ENCODE measurements at places on chromosomes 2 and 18.
A peak's percentile ranks its signal among the peaks of the same experiment; 100 is the strongest.

DNA sequence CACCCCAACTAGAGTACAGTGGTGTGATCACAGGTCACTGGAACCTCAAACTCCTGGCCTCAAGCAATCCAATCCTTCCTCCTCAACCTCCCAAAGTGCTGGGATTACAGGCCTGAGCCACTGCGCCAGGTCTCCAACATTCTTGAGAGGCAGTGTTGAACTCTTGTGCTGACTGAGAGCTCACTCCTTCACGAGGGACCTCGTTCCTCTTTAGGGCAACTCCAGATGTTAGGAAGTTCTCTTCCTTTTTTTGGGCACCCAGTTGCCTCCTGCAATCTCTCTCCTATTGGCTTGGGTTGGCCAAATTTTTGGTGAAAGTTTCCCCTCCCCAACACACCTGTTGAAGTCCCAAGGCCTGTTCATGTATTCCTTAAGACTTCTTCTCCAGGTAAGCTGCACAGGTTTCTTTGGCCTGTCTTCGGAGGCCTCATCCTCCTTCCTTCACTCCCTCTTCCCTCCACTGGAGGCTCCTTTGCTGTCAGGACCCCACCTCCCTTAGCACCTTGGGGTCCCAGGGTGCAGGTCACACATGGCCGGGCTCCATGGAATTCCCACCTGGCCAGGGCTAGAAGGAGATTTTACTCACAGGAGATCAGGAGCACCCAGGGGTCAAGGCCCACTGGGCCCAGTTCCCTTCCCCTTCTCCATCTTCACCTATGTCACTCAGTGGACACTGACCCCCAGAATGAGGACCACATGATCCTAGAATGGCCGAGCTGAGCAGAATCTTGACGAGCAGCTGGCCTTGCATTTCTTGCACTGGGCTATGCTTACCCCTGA is 94.6 kb upstream of the SMAD2 start:
- DNase-seq, result no peak

DNA sequence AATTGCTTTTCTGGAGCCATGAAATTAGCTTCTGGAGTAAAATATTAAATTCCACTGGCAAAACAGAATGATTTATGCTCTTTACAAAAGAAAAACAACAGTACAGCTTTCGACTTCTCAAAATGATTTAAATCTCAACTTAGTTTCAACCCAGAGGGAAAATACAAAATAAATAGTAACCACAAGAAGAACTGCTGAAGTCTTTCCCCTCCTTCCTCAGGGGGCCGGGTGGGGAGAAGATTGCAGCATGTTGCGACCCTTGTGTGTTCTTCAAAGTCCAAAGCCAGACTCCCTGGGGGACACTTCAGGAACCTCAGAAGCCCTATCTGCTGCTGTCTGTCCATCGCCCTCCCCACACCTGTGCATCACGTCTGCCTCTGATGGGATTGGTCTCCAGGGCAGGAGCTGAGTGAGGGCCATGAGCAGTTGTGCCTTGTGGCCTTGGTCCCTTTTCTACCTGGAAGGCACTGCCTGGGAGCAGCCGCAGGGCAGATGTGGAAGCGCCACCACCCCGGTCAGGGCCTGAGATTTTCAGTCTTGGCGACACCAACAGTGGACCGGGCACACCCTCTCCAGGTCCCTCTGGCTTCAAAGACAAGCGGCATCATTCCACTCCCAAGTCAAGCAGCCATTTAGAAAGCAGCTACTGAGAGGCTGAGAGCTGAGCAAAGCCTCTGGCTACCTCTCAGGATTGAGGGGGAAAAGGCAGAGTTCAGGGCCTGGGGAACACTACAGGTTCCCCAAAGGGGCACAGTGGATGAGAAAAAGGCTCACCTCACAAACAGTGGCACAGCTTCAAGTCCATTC is 210.1 kb upstream of the RAB6C start:
- no peak for DNase-seq

DNA sequence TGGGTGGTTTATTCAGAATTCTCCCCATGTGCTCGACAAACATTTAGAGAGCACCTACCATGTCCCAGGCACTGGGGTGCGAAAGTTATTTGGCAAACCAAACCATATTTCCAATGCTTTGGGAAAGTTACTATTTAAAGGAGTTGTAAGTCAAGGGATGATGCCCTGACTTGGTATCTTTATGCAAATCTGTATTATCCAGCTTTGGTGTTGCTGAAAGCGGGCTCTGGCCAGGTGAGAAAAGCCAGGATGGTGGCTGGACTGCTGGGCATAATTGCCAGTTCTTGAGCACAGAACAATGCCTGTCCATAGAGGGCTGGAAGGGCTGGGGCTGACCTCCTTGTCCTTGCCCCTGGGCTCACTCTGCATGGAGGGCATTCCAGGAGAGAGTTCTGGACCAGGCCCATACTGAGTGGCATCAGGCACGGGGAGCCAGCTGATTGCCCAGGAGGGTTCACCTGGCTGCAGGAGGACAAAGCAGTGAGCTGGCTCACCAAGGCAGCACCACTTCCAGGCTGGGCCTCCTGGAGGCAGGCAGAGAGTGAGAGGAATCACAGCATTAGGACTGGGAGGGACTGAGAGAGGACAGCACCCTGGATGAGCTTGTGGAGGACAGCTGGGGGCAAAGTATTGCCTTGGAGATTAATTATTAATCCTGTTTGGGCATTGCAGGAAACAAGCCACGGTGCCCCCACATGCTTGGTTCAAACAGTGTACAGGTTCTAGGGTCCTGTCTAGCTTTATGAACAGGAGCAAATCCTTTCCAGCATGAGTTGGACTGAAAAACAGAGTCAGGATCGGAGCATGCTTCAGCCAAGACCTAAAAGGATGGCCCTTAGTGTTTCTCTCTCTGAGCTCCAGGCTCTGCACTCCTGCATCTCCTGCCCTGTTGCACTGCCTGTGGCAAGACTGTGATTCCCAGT is 7.1 kb downstream of the KHK start:
- DNase-seq, result no peak

DNA sequence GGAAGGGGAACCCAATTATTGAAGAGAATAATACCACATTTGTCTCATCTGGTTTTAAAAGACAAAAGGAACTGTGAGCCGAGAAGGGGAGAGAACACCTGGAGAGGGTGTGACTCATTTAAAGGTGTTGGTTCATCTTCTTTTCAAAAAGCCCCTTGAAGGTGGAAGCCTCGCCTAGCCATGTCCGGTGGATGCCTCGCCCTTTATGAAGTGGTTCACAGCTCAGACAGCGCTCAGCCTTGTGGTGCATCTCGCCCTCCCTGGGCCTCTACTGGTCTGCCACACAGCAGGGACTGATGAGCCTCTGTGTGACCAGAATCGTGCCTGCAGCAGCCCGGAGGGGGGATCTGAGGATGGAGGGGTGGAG is 290.0 kb upstream of the CXCR4 start:
- no peak for DNase-seq

DNA sequence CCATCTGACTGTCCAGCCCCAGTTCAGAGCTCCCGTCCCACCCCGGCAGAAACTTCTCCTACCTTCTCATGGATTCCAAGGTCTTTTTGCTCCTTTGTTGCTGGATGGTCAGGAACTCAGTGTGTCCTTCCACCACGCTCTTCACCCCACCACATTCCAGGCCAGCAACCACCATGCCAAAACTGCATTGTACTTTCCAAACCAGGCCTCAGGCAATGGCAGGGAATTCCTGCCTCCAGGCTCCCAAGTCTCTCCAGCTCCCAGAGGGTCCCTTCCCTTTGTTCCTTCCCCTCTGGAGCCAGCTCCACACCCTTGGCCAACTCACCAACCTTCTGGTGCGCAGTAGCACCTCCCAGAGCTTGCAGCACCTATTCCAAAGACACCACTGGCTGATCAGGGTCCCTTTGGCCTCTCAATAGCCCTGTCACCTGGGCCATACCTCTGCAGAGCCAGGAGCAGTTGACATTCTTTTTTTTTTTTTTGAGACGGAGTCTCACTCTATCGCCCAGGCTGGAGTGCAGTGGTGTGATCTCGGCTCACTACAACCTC is 8.1 kb downstream of the CHMP1B start:
- no peak for DNase-seq

- no peak for DNase-seq
Observed at GRCh38 chr2:104762031-104762430, 91.9 kb upstream of the POU3F3 start.

DNA sequence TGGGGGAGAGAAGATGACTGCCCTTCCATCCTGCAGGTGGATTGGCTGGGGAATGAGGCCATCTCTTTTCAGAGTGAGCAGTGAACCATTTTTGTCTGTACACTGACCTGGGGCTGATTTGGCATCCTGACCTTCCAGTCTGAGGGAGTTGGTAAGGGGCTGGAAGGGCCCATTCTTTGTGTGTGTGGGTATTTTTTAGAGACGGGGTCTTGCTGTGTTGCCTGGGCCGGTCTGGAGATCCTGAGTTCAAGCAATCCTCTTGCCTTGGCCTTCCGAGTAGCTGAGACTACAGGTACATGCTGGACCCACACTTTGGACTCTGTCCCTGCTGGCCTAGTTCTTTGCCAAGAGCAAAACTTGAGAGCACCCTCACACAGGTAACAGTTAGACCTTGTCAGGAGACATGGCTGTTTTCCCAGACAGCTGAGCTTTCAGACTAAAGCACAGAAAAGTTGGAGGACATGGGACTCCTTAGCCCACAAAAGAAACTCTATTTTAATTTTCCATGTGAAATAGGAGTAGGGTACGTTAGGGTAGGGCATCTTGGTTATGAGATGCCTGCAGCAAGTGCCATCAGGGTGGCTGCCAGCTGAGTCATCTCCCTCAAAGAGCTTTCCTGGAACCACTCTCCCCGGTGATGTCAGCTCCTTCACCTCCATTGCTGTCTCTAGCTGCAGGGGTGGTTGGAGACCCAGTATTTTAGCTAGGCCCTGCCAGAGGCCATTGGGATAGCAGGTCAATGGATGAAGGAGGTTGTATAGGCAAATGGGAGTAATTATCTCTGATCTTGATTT is 60.7 kb downstream of the DGKD start:
- no peak for DNase-seq

GRCh38 chr2:225017713-225018112 is 24.6 kb downstream of the DOCK10 start:
- DNase-seq, result no peak

GRCh38 chr18:47777626-47778025 is 152.8 kb downstream of the SMAD2 start:
- no peak for DNase-seq

- DNase-seq, result peak; percentile 82
Observed at GRCh38 chr2:46988733-46989481, 73.3 kb upstream of the MCFD2 start.

- no peak for DNase-seq
Observed at GRCh38 chr18:24068945-24069693, 54.6 kb downstream of the TTC39C start.

DNA sequence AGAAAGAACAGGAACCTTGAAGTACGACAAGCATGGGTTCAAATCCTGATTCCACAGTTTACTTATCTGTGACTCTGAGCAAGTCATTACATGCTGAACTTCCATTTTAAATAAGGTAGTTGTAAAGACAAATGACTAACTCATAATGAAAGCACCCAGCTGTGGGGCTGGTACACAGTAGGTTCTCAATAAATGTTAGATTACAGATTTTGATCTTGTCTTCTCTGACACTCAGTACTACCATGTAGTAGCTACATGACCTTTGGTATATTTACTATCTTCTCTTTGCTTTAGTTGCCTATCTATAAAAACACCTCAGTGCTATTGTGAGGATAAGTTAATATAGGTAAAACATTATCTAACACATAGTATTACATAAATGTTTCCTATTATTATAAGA is 3.2 kb downstream of the TRAK2 start:
- DNase-seq, result no peak

DNA sequence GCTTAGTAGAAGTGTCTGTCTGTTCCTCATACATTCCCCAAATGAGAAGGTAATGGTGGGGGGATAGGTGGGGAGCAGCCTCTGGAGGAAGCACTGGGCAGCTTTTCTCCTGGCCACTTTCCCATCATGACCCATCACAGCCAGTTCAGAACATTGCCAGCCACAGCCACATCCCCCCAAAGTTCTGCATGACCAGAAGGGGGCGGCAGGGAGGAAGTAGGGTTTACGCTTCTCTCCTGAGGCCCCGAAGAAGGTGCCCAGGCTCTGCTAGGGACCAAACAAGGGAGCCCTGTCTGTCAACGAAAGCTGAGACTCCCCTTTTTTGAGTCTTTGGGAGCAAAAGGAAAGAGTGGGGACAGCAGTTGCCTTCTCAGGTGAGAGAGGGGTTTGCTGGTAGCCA is 7.7 kb downstream of the IGFBP5 start:
- DNase-seq, result no peak

- no peak for DNase-seq
Observed at GRCh38 chr2:233412405-233412804, 58.1 kb downstream of the DGKD start.

GRCh38 chr2:229956491-229956890 is 34.2 kb downstream of the FBXO36 start:
- DNase-seq, result no peak

- DNase-seq, result no peak
Observed at GRCh38 chr18:63189817-63190216, 129.8 kb downstream of the BCL2 start.

- DNase-seq, result no peak
Observed at GRCh38 chr2:217868911-217869334, 133.9 kb downstream of the TNS1 start.

GRCh38 chr2:60661073-60661738 is 94.9 kb upstream of the PAPOLG start:
- DNase-seq, result no peak

GRCh38 chr2:1484131-1484884 is 71.0 kb downstream of the TPO start:
- no peak for DNase-seq

DNA sequence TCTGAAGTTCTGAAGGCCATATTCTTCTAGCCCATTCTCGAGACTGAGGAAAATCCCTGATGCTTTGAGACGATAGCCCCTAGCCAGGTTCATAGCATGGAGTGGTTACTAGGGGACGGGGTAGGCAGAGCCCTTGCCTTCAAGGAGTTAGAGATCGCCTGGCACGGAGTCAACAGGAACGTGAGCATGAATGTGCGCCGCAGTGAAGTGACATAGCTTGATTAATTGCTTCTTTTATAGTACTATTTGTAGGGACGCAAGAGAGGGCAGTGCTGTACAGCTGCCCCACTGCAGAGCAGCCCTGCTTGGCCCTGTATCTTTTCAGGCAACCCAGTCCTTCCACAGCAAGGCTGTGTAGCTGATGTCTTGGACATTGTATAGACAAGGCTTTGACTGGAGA is 26.2 kb downstream of the HRH4 start:
- DNase-seq, result no peak

DNA sequence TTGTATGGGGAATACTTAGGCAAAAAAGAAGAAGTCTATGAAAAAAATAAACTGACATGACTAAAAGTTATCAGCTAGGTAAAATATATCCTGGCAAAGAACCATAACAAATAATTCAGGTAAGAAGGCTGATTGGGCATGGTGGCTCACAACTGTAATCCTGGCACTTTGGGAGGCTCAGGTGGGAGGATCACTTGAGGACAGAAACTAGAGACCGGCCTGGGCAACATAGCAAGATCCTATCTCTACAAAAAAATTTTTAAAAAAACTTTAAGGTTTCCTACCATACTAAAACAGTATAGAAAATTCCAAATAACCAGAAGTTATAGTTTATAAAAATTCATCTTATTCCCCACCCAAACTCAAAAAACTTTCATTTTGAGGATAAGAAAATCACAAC is 10.8 kb downstream of the NCKAP1 start:
- no peak for DNase-seq
